RPMI7951 (cell line): ENCODE measurements at places on chromosomes 3 and 15. TPM values are rescaled to one million over a fixed set of nuclear protein-coding genes. Genes with fewer than 3 reads are reported as not detected.

DNA sequence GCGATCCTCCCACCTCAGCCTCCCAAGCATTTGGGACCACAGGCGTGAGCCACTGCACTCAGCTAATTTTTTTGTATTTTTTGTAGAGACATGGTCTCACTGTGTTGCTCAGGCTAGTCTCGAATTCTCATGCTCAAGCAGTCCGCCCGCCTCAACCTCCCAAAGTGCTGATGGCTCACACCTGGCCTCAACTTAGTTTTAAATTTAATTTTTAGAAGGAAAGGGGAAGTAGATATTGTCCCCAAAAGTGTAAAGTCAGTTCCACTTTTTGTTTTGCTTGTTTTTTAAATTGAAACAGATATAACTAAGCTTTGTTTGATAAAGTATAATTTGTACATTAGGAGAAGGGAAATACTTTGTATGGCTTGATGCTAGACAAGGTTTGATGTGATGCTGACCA is 31.3 kb upstream of the NFKBIZ start:
- DNase-seq: no peak

GRCh38 chr3:124381575-124382333 is 348.5 kb upstream of the UMPS start:
- no peak for DNase-seq

DNA sequence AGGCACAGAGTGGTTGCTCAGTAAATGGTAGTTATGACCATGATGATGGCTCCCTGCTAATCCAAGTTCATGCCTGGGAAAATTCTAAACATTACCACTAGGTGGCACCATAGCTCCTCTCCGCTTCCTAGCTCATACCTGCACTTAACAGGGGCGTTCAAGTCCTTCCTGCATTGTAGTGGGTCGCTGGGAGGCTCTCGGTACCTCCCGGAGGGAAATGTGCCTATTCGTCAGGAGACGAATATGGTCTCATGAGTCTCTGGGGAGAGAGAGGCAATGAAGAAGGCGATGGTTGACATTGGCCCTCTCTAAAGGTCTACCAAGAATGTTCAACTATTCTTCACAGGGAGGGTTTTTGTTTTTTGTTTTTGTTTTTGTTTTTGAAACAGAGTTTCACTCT is 10.9 kb downstream of the MESP1 start:
- peak; percentile 72 for DNase-seq

Gene HEXA
- total RNA-seq: 89.2 and 128 TPM in 2 replicates

DNA sequence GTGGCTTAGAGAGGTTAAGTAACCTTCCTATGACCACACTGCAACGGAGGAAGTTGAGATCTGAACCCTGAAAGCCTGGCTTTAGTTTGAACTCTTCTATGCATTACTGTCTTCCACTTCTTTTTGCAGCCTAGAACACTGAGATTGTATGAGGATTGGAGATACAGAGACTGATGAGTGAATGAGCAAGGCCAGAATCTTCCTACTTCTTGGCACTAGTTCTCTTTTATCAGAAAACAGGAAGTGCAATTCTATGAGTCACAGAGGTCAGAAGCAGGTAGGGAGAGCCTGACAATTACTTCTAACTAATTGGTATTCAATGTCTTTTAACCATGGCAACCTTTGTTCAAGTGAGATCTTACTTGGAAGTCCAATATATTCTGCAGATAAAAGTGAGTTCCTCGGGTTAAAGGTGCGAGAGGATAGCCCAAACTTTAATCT is 219.0 kb downstream of the SHQ1 start:
- peak; percentile 32 for DNase-seq

GRCh38 chr15:23628612-23629233 is 18.9 kb downstream of the MAGEL2 start:
- no peak for DNase-seq

- DNase-seq: peak; percentile 50
Observed at GRCh38 chr3:122415104-122415744, 638 bp downstream of the WDR5B start.

DNA sequence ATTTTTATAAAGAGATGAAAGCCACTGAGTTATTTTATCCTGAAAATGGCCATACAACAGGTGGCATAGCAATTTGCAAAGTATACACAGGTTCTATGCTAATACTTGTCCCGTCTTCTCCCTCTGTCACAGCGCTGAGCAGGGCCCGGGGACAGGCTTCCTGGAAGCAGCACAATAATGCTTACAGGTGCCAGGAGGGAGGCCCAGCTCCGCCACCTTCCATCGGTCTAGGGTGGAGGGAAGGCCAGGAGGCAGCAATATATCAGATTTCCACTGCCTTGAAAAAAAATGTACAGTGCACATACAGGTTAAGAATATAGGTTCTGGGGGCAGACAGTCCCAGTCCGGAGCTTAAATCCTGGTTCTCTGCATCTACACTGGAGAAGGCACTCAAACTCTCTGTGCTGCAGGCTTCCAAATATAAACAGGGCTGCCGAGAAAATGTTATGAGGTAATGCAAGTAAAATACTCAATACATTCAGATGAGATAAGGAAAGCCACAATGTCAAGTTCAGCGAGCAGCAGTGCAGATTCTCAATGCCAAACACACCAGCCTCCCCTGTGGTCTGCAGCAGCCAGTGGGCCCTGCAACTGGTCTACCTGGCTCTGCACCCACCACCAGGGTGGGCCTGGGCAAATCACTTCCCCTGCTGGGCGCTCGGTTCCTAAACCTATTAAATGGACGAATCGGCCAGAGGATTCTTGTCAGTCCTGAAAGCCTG is 189.6 kb downstream of the XXYLT1 start:
- DNase-seq: no peak

Gene PIERCE2
- 9.9 and 11.8 TPM in 2 replicates for total RNA-seq

Gene ZNF80
- not detected in 2 replicates for total RNA-seq

DNA sequence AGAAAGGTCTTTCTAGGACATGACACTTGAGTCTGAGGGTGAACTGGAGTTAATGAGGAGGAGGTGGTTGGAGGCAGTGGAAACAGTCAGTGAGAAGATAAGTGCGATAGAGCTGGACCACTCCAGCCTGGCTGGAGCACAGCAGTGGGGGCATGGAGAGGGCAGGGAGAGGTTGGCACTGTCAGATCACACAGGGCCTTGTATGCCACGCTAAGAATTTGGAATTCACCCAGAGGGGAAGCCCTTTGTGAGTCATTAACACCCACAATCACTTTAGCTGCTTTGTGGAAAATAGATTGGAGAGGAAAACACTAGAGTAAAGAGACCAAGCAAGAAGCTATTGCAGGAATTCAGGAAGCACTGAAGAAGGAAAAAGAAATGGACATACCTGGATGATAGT is 83.3 kb downstream of the ZNF621 start:
- peak; percentile 75 for DNase-seq
